Suprapubic skin (tissue), 4 donors: ENCODE measurements at places on chromosomes 5 and 9. TPM values are rescaled to one million over a fixed set of nuclear protein-coding genes. Genes with fewer than 3 reads are reported as not detected.

- H3K4me1 ChIP-seq = peaks cover 10% of the 10 kb centered on the region
- no peak for DNase-seq
- H3K36me3 ChIP-seq = no peaks in the 10 kb centered on the region
- no peak overlapping the region for H3K27ac ChIP-seq
- H3K27me3 ChIP-seq = peaks cover 7% of the 10 kb centered on the region
- no peak overlapping the region for H3K4me3 ChIP-seq
Observed at GRCh38 chr5:123262216-123262823, 160.9 kb downstream of the CEP120 start.

DNA sequence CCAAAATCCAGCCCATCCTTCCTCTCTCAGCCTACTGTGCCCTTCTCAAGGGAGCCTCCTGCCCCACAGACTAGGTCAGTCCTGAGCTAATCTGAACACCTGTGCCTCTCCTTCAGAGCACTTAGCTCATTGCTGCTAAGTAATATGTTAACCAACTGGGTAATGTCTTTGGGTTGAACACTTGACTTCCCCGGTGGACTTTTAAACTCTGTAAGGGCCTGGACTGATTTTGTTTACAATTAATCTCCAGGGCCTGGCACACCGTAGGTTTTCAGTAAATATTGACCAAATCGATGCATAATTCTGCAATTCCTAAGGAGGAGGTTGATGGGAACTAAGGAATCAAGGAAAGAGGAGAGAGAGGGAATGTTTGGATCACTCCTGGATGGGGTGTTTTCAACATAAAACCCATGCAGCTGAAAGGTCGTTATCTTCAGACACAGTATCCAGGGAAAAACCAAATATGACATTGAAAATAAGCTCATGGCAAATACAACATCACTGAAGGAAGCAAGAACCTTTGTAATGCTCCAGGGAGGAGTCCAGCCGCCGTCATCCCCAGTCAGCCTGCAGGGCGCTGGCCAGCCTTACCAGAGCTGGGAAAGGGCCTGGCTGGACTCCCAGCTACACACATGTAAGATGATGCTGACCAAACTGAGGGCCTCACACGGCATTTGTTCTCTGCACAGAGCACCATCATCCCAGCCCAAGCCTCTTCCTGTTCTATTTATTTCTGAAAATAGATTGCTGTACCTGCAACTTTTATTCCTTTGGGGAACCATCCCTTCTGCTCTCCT, 166.3 kb downstream of the C5orf15 start:
- no peak for DNase-seq
- H3K4me1 ChIP-seq = no peaks in the 10 kb centered on the region
- H3K36me3 ChIP-seq = no peaks in the 10 kb centered on the region
- peaks cover 14% of the 10 kb centered on the region for H3K27me3 ChIP-seq

GRCh38 chr9:109707355-109707754, 72.6 kb upstream of the PALM2AKAP2 start:
- no peaks in the 10 kb centered on the region for H3K4me1 ChIP-seq
- DNase-seq = no peak
- no peaks in the 10 kb centered on the region for H3K27me3 ChIP-seq
- no peak overlapping the region for H3K4me3 ChIP-seq
- no peak overlapping the region for H3K27ac ChIP-seq

DNA sequence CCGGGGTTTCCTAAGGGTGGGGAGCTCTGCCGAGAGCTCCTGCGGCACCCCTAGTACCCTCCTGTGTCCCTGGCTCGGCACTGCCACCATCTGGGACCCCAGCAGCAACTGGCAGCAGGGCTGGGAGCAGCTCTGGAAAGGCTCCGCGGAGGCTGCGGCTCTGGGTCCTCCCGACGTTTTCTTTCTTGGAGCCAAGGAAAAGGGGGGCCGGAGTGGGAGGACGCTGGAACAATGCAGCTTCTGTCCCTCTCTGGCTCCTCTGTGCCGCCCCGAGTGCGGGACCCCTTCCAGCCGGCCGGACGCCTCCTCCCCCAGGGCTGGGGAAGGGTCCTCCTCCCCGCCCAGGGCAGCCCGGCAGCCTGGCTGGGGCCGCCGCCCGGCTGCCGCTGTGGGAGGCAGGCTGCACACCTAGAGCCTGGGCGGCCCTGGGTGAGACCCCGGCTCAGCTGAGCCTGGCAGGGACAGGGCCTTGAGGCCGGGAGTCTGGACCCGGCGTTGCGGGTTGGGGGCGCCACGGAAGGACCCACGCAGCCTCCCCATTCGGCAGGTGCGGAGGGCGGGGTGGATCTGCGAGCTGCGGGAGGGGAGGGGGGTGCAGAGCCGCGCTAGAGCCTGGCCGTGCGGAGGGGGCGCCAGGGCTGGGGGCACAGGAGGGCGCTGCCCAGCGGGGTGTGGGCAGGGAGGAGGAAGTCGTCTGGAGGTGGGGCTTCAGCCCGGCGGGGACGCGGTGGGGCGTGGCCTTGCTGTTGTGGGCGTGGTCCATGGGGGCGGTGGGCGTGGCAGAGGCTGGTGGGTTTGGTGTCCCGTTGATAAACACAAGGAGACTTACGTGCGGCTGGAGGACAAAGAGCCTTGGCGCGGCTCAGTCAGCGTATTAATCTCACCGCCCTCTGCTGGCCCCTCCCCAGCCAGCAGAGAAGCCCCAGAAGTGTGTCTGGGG, 15.1 kb downstream of the GPSM1 start:
- no peaks in the 10 kb centered on the region for H3K27me3 ChIP-seq
- no peak for DNase-seq
- peaks cover 18% of the 10 kb centered on the region for H3K36me3 ChIP-seq
- peak overlapping the region; percentile 51 for H3K27ac ChIP-seq
- peaks cover 48% of the 10 kb centered on the region for H3K4me1 ChIP-seq

DNA sequence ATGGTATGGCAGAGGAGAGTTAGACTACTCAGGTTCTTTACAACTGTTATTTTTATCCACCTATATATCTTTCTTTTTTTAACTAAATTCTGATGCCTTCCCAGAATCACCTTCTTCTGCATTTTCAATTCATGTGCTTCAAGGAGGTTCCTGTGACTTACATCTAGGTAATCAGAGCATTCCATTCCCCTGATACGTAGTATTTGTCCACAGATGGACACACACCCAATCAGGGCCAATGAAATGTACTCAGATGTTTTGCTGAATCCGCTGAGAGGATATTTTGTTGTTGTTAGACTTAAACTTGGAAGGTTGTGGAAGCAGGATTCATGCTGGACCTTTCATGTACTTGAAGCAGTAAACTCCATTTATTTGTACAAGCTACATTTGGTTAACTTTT, 159.4 kb upstream of the FER start:
- H3K27ac ChIP-seq = no peak overlapping the region
- H3K27me3 ChIP-seq = no peaks in the 10 kb centered on the region
- no peaks in the 10 kb centered on the region for H3K36me3 ChIP-seq
- no peak for DNase-seq
- H3K4me1 ChIP-seq = no peaks in the 10 kb centered on the region

DNA sequence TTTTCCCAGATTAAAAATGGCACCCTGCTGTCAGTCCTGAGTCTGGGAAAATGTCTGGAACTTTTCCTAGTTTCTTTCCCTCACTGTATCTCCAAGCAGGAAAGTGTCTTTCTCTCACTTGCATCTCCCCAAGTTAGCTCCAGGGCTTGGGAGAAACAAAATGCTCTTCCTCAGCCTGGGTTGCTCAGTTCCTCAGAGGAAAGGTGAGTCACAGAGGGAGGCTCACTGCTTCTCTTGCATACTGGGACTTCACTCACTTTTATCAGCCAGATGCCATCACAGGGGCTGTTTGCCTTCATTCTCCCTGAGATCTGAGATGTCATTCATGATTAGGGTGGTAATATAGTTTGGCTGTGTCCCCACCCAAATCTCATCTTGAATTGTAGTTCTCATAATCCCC, 519.9 kb downstream of the SEMA5A start:
- H3K27me3 ChIP-seq = no peaks in the 10 kb centered on the region

DNA sequence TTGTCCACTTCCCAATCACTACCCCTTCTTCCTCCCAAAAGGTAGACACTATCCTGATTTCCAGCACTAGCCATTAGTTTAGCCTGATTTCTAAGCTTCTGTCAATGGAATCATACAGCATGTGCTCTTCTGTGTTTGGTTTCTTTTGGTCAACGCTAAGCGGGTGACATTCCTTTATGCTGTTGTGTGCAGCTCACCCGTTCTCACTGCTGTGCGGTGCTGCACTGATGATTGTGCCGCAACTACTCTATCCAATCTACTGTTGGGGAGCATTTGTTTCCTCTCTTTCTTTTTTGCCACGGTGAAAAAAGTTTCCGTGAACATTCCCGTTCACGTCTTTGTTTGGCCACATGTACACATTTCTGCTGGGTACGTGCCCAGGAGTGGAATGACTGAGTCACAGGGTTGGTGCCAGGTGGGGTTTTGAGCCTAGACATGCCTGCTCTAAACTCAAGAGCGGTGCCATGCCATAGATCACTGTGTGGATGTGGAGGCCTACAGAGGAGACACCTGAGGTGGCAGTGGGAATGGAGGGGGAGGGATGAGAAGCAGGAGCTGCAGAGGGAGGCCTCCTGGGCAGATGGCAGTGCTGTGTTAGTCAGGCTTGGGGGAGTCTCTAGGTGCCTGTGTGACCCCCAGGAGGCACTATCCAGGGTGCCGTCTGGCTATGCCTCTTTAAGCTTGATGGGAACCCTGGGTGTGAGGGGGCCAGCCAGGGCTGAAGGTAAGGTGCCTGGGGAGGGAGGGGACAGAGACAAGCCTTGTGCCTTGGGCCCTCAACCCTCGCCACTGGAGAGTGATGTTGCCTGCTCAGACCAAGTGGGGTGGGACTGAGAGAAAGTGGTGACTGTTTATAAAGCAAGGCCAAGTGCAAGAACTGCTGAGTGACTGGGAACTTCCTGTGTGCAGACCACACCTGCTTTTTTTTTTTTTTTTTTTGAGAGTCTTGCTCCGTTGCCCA, 11.4 kb upstream of the ANKRD33B start:
- no peak overlapping the region for H3K4me3 ChIP-seq
- H3K4me1 ChIP-seq = peaks cover 31% of the 10 kb centered on the region
- no peaks in the 10 kb centered on the region for H3K27me3 ChIP-seq
- DNase-seq = no peak
- H3K36me3 ChIP-seq = no peaks in the 10 kb centered on the region

Gene ALDOB
- 2.0 TPM for total RNA-seq

- no peaks in the 10 kb centered on the region for H3K27me3 ChIP-seq
- no peak for DNase-seq
- no peak overlapping the region for H3K27ac ChIP-seq
- H3K4me1 ChIP-seq = no peaks in the 10 kb centered on the region
- no peaks in the 10 kb centered on the region for H3K36me3 ChIP-seq
Observed at GRCh38 chr5:158246661-158247060, 387.7 kb upstream of the CLINT1 start.

Gene PHF24
- total RNA-seq = 0.89 TPM

Gene HINT1
- 190 TPM for total RNA-seq

Gene SLC27A6
- 1.6 TPM for total RNA-seq

Gene LTC4S
- total RNA-seq = 4.7 TPM

Gene SAPCD2
- 13.5 TPM for total RNA-seq

GRCh38 chr5:72949481-72949880, 6.4 kb upstream of the FCHO2 start:
- H3K4me3 ChIP-seq = no peak overlapping the region
- H3K4me1 ChIP-seq = peaks cover 8% of the 10 kb centered on the region
- no peaks in the 10 kb centered on the region for H3K36me3 ChIP-seq
- DNase-seq = no peak
- no peaks in the 10 kb centered on the region for H3K27me3 ChIP-seq
- no peak overlapping the region for H3K27ac ChIP-seq

DNA sequence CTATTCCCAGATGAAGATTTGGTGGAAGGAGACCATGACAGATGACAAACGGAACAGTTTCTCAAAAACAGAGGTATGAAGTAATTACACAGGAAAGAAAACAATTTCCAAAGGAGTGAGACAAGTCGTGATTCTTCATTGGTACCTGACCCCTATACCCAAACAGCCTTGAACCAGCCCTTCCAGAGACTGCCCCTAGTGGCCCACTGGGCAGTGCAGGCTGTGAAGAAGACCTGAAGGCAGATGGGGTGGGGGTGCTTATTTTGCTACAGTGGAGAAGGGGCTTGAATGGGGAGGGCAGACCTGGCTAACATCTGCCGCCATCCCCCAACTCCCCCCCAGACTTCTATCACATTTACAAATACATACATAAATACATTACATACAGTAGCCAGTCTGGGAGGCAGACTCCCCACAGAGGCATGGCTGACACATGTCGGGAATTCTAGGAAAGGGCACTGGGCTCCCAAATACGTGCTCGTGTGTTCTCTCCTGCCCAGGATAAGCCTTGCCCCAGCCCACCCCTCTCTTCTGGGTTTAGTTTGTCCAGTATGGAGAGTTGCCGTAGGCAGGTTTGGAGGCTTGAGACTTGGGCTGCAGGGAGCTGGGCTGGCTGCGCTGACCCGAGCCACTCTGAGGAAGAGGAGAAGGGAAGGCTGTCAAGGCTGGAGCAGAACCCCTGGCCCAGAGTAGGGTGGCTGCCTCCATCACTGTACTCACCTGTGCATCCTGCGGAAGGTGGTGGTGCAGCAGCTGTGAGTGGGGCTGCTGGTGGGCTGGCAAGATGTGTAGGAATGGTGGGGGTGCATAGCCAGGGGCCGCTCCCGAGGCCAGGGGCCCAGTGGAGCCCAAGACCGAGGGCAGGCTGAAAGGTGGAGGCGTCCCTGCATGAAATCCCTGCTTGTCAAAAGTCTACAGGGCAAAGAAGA, 105.3 kb downstream of the UBE2R2 start:
- H3K4me3 ChIP-seq = no peak overlapping the region
- H3K36me3 ChIP-seq = peaks cover 94% of the 10 kb centered on the region
- no peak for DNase-seq
- peaks cover 2% of the 10 kb centered on the region for H3K4me1 ChIP-seq

DNA sequence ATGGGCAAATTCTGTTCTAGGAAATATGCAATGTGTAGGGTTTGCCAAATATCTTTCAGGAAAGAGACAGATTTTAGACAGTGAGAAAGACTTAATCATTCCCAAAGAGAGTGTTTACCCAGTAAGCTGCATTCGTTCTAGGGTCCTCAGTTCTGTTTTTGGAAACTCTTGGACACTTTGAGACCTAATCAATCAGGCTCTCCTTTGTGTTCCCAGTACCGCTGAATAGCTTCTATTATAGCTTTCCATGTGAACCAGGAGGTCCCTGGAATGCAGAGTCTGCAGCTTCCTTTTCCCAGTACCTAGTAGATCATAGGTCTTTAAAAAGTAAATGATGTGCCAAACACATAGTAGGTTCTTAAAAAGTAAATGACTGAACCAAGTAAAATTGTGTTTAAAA, 11.4 kb upstream of the SPINK1 start:
- no peak overlapping the region for H3K27ac ChIP-seq
- H3K4me1 ChIP-seq = no peaks in the 10 kb centered on the region
- no peak for DNase-seq
- H3K36me3 ChIP-seq = no peaks in the 10 kb centered on the region
- no peaks in the 10 kb centered on the region for H3K27me3 ChIP-seq

- no peaks in the 10 kb centered on the region for H3K4me1 ChIP-seq
- no peak overlapping the region for H3K27ac ChIP-seq
- no peaks in the 10 kb centered on the region for H3K36me3 ChIP-seq
- no peak for DNase-seq
- no peak overlapping the region for H3K4me3 ChIP-seq
- H3K27me3 ChIP-seq = no peaks in the 10 kb centered on the region
Observed at GRCh38 chr9:80114241-80114640, 542.5 kb downstream of the TLE4 start.

Gene TTF1
- total RNA-seq = 9.5 TPM
